Head of caudate nucleus (tissue), 42 donors: ENCODE measurements at places on chromosomes 7 and 10.

DNA sequence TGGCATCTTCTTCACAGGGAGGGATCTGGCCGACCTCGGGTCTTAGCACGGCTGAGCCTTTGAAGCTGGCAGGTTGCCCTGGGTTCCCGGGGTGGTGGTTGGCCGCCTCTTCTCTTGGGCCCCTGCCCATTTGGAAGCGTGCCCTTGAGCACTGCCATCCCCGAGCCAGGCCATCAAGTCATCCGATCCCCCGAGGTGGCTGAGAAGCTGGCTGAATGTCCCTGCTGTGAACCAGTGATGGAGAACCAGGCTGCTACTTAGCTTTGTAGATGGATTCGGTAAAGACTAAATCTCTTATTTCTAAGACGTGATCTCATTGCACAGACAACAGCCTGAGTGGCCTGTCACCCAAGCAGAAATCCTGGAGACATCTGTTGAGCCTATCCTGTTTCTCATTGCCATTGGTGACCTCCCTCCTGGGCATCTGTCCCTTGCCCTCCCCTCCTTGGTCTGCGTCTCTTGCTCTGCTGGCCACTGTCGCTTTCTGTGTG lies 74.3 kb downstream of the GRK5 start:
- DNase-seq, result peak; percentile 65

- DNase-seq, result no peak
Measured at GRCh38 chr7:5404421-5404826, 19.2 kb downstream of the TNRC18 start.

- DNase-seq, result no peak
Measured at GRCh38 chr7:6012355-6013104, 3.5 kb downstream of the AIMP2 start.

GRCh38 chr10:71252220-71252619 lies 39.9 kb downstream of the UNC5B start:
- no peak for DNase-seq

GRCh38 chr7:71191771-71192170 lies 59.8 kb downstream of the GALNT17 start:
- DNase-seq, result no peak

DNA sequence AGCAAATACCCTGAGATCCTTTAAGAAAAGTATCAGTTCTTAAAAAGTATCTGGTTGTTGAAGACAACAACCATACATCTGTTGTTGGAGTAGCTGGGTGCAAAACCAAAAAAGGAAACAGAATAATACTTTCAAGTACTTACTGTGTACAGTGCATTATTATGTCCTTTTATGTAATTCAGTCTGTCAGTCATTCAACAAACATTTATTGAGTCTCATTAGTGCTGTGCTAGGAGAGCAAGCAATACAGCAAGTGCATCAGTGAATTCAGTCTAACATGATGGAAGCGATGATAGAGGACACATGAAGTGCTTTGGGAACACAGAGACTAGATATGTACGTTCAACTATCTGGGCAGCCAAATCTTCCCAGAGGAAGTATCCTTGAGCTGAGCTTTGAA lies 37.4 kb upstream of the KIF5B start:
- no peak for DNase-seq

DNA sequence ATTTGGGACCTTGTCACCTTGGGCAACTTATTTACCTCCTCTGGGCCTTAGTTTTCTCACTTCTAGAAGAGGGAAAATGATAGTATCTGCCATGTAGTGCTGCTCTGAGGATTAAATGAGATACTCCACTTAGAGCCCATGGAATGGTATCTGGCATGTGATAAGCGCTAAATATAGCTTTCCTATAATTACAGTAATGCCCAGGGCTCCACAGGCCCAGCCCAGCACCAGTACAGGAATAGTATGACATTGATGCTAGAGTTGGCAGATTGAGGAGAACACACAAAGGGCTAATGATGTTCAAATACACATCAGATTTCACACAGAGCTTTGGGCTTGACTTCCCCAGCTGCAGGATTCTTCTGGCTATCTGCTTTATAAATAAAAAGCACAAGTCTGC lies 34.9 kb downstream of the FAS start:
- no peak for DNase-seq

GRCh38 chr7:101243646-101244374 lies 1.1 kb downstream of the FIS1 start:
- no peak for DNase-seq
